ENCODE measurements at places on chromosomes 13 and 19.

DNA sequence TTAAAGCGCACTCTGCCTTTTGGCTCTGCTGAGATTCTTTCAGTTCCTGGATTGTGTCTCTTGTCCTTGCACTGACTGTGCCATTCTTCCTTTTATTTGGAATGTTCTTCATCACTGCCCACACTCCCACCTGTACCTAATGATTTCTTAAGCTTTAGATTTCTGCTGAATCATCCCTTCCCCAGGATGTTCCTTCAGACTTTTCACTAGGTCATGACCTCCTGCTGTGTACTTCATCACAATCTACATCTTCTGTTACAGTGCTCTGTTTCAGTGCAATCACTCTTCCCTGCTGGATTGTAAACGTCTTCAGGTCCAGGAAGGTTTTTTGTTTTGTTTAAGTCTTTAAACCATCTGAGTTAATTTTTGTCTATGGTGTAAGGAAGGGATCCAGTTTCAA is 281.0 kb downstream of the ATP8A2 start:
- DNase-seq, result no peak

DNA sequence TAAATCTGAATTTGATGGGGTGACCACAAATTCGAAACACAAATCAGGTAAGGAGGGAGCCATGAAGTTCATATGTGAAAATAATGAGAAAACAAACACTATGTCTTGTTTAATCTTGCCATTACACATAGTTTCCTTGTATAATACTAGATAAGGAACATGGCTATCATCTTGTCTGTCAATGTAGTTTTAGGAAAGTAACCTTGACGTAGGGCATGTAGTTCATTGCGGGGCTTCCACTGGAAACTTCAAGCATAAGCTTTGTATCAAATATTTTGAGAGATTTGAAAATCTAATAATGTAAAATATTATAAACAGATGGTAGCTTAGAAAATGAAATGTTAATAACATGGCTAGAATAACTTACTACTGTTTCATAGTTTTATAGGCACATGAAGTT is 8.8 kb downstream of the BIVM start:
- no peak for DNase-seq

DNA sequence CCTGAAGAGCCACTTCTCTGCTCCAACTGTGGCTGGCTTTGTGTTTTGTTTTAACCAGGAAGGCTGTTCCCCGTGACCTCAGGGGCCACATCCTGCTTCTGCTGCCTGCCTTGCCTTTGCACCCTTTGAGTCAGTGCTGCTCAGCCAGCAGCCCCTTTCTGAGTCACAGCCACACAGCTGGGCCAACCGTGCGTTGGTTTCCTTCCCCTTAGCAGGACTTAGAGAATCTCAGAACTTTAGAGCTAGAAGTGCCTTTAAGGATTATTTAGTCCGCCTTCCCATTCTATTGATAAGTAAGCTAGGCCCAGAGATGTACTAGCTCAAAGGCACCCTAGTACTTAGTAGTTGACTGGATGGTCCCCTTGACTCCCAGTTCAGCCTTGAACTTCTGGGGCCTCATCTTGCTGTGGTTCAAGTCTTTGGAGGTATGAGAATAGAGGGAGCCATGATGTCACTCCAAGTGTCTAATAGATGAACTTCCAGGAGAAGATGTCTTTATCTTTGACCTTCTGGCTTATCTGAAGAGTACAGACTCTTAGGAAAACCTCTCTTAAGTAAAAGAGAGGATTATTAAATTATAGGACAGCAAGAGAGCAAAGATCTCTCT is 8.0 kb downstream of the RGCC start:
- peak; percentile 90 for DNase-seq

GRCh38 chr19:16022251-16022650 is 54.0 kb upstream of the TPM4 start:
- no peak for DNase-seq

DNA sequence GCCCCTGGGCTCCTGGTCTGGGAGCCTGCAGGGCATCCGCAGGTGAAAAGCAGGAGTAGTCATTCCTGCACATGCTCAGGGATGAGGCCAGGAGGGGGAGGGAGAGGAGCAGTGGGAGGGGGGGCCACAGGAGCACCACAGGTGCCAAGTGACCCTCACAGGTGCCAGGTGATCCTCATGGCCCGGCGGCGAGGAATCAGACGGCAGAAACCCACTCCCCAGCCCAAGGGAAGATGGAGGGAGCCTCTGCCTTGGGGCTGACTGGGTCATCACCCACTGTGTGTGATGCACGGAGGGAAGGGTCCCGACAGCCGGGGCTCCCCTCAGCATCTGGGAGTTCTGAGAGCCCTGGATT is 27.4 kb downstream of the SH3GL1 start:
- no peak for DNase-seq

GRCh38 chr13:113800576-113800926 is 41.5 kb downstream of the TMEM255B start:
- no peak for DNase-seq

DNA sequence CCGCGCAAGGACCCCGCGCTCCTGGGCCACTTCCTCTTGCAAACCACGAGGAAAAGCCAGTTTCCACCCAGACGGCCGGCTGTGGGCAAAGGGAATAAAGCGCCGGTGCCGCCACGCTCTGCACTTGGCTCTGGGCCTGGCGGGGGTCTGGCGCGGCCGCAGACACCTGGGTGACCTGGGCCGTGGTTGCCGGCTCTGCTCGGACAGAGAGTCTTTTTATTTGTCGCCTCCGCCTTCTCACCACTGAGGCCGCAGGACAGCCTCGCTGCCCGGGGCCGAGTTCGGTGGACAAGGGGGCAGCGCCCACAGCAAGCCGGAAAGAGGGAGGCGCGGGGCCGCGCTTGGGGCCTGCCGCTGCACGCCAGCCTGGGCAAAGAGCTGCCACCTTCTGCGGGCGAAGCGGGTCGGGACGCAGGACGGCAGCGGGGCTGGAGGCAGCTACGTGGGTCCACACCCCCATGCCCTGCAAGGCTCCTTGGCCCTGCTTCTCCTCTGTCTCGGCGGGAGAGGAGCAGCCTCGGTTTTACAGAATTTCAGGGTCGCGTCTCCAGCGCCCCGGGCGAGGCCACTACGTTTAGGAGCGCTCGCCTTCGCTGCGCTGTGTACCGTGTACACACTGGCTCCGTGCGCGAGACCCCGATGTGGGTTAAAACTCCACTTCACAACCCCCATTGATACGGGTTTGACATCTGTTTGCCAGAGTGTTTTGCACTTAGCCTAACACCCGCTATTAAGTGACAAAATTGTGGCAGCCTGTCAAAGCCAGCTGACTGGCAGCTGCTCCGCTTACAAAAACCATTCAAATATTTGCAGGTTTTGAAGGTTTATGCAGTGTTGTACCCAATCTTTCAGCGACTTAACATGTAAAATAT is 13.0 kb upstream of the SOX1 start:
- DNase-seq, result no peak

DNA sequence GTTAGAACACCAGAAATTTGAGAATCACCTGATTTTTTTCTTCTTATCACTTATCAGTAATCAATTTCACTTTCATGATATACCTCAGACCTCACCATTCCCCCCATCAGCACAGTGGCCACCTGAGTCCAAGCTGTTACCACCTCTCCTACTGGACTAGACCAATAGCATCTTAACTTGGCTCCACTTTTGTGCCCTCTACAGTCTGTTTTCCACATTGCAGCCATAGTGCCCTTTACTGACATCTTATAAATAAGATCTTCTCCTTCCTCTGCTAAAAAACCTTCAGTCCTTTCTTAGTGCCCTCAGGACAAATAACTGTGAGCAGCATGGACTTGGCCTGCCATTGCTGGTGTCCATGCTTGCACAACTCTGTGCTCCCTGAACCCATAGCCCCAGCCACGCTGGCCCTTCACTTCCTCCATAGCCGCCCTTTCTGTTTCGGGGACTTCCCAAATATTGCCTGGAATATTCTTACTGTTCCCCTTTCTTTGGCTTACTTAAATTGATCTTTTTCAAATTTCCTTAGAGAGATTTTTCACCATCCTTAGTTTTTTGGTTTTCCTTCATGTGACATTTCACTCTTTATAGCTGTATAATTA is 380.8 kb downstream of the LMO7 start:
- DNase-seq, result peak; percentile 6

All from CD4-positive, alpha-beta T cell treated with Interleukin-17A for 4 hours (primary cell).